ENCODE measurements at places on chromosomes 1 and 21.

DNA sequence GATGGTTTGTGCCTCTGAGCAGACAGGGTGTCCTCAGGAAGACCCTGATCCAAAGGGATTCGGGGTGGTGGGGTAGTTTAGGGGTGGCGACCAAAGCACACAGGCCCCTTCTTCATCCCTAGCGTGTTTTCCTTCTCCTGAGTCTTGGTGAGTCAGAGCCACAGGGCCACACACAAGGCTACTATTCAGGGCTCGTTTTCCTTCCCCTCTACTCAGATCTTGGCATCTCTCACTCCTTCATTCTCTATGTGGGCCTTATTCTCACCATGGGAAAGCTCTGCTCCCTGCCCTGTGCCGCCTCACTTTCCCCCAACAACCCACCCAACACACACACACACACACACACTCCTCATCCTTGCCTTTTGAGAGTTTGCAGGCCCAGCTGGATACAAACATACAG lies 43.6 kb upstream of the WNT2B start:
- DNase-seq: no peak

DNA sequence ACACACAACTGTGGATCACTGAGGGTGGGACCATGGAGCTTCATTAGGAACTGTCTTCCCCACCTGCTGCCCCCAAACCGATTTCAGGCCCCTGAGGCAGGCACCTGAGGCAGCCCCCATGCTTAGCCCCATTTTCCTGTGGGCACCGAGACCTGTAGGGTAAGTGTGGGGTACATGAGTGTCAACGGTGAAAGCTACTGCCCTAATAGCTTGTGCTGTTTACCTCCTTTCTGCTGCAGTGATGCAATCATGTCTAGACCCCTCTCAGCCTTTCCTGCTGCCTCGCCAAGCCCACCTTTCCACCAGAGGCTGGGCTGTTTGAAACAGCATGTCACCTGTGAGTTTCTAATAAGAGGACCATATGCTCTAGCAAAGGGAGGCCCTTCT lies 53.0 kb downstream of the NFASC start:
- DNase-seq: no peak

- no peak for DNase-seq
Measured at GRCh38 chr1:31860581-31860980, 44.8 kb upstream of the SPOCD1 start.

DNA sequence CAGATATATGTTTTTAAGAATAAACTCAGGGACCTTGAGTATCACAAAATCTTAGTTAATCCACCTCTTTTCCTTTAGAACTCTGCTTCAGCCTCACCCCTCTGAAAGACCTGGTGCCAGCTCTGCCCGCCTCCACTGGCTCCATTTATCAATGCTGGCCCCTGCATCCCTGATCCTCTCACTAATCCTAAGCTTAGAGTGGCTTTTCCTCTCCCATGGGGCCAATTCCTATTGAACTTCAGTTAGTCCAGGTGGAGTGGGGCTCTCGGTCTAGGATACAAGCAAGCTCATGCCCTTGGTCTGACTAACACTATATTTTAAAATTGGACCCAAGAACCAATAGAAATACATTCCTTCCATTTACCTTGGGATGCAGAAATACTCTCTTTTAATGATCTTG lies 87.0 kb downstream of the RGS7 start:
- DNase-seq: no peak

GRCh38 chr1:981491-981954 lies 370 bp downstream of the PERM1 start:
- no peak for DNase-seq

- no peak for DNase-seq
Measured at GRCh38 chr1:243488459-243489157, 232.8 kb downstream of the SDCCAG8 start.

- peak; percentile 32 for DNase-seq
Measured at GRCh38 chr1:19042675-19043578, 86.5 kb upstream of the IFFO2 start.

- DNase-seq: no peak
Measured at GRCh38 chr1:33372677-33373076, 51.8 kb upstream of the A3GALT2 start.

DNA sequence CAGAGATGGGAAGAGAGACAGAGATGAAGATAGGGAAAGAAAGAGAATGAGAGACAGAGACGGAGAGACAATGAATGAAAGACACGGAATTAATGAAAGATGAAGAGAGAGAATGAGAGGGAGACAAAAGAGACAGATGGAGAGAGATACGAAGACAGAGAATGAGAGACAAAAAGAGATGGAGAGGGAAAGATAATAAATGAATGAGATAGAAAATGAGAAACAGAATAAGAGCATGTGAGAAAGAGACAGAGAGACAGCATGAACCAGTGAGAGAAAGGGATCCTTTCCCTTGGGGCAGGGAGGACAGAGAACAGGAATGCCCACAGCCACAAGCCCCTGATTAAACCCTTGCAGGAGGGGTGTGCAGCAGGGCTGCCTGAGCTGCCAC lies 5.3 kb upstream of the WNT9A start:
- no peak for DNase-seq

GRCh38 chr1:11648039-11648438 lies 6.2 kb downstream of the FBXO2 start:
- DNase-seq: no peak

DNA sequence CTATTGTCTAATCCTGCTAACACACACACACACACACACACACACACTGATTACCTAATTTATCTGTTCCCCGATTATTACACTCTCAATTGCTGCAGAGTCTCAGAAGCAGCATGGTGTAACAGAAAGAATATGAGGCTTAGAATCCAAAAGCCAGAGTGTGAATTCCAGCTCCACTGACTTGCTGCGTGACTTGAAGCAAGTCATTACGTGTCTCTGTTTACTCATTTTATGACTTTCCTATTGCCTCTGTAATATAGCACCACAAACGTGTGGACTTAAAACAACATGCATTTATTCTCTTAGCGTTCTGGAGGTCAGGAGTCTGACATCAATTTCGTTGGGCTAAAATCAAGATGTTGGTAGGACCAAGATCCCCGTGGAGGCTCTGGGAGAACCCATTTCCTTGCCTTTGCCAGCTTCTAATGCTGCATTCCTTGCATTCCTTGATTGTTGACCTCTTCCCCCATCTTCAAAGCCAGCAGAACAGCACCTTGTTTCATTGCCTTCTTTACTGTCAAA lies 55.9 kb upstream of the ATP5PO start:
- DNase-seq: no peak

GRCh38 chr1:15330028-15330427 lies 79.7 kb upstream of the EFHD2 start:
- DNase-seq: no peak

GRCh38 chr21:42135386-42136052 lies 64.4 kb downstream of the UMODL1 start:
- DNase-seq: no peak

DNA sequence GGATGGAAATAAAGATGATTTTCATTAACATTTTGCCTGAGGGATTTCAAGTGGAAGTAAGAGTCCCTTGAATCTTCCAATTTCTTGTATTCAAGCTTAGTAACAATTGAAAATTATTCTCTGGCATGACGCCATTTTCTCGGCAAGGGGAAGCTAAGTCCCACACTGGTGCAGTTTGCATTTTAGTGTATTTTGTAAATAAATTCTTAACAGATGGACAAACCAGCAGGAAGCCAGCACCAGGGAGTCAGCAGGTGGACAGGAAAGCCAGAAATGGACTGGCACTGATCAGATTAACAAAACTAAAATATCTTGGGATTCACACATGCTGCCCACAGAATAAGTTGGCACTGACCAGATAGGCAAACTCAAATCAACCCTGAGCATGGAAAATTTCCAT lies 311.3 kb downstream of the LRRIQ3 start:
- no peak for DNase-seq

DNA sequence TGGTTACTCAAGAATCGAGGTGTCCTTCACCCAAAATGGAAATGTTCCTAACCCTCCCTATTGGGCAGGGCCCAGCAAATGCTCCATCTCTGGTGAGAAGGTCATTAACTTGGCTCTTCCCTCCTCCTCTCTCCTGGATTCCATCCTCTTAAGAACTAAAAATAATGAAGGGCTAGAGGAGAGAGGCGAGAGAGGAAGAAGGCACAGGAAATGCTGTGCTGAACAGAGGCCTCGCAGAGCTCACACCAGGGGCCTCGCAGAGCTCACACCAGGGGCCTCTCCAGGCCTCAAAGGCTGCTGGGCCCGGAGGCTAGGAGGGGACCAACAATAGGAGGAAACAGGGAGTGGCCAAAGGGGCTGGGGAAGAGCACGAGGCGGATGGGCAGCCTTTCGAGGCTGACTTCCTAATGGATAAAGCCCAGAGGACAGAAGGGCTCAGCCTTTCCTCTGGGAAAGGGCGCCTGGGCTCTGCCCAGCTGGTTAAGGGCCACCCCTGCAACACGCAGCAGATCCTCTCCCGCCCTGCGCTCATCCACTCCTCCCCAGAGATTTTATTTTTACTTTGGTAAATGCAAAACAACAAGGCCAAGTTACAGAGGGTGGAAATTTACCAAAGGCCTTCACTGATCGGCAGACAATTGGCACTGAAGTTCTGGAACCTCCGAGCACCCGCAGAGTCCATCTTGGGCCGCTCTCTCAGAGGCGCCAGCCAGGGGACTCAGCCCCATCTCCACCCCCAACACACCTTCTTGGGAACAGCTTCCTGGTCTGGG lies 78.5 kb downstream of the ITPKB start:
- no peak for DNase-seq

GRCh38 chr1:161215076-161215475 lies at the start of gene FCER1G:
TSS of gene FCER1G (plus strand) at chr1:161215295. CDS start at chr1:161215322, 27 bp downstream.
- DNase-seq: no peak

GRCh38 chr21:18147678-18148077 lies 97.0 kb upstream of the CHODL start:
- no peak for DNase-seq

- DNase-seq: no peak
Measured at GRCh38 chr1:26387447-26387846, 14.9 kb upstream of the ZNF683 start.

- DNase-seq: no peak
Measured at GRCh38 chr1:232534552-232535517, 95.1 kb downstream of the SIPA1L2 start.

DNA sequence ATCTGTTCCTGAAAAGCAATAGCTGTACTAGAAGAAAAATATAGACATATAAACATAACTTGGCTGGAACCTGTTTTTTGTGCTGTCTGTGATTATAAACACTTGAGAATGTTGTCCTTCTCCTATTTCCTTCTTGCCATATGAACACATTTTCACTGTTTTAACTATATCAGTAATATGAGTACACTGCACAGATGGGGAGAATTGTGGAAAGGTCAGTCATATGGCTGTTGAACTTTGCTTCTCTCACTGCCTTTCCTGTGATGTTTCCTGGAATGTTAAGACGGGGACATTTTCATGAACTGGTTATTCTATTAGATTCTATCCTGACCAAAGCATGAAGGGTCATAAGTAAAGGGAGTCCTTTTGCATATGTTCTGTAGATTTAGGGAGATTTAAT lies 24.9 kb downstream of the HMCN1 start:
- DNase-seq: no peak

- DNase-seq: no peak
Measured at GRCh38 chr1:119245881-119246280, 105.4 kb upstream of the WARS2 start.

DNA sequence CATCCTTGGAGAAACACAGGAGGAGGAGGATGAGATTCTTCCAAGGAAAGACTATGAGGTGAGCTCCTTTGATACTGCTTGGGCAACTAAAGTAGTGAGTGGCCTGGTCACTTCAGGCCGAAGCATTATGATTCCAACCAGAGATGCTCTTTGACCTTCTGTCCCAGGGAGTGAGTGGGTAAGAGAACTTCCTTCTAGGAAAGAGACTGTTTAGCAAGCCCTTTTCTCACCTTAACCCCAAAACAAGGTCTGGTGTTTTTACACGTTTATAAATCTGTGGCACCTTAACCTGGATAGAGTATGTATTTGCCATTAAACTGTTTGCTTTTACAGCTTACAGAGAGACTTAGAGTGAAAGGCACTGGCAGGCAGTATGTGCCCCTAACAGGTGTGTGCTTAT lies 1.1 kb downstream of the CLCN6 start:
- DNase-seq: no peak

GRCh38 chr21:42796327-42797062 lies 82.8 kb downstream of the WDR4 start:
- DNase-seq: no peak

DNA sequence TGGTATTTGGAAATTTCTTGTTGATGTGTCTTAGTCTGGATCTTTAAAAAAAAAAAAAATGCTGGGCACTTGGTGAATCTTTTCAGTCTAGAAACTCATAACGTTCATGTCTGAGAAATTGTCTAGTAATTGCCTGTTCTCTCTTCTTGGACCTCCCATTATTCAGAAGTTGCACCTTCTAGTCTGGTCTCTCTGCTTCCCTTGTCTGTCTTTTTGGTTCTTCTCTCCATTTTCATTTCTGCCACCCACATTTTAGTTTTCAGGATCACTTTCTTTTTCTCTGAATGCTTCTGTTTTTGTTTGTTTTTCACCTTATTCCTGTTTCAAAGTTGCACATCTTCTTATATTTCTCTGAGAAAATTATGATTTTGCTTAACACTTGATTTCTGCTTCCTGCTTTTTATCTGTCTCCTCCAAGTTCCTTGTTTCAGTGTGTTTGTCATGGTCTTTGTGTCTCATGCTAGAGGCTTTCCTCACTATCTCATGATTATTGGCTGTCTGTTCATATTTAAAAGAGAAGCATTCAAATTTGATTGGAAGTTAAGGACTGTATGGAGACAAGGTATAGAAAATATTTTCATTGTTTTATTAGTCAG lies 21.3 kb downstream of the BACE2 start:
- no peak for DNase-seq

GRCh38 chr1:172627702-172628101 lies 31.2 kb upstream of the FASLG start:
- no peak for DNase-seq

- DNase-seq: peak; percentile 48
Measured at GRCh38 chr1:115112496-115113375, 23.4 kb upstream of the TSPAN2 start.

GRCh38 chr21:40714536-40714935 lies 132.4 kb downstream of the DSCAM start:
- DNase-seq: no peak

GRCh38 chr1:94672934-94673333 lies 131.4 kb upstream of the F3 start:
- DNase-seq: no peak

- DNase-seq: no peak
Measured at GRCh38 chr1:94425821-94426484, 7.8 kb downstream of the ABCD3 start.

- DNase-seq: no peak
Measured at GRCh38 chr1:165468253-165468652, 23.3 kb upstream of the RXRG start.

- DNase-seq: no peak
Measured at GRCh38 chr21:27429710-27430341, 462.9 kb upstream of the ADAMTS5 start.

All from stimulated activated CD4-positive, alpha-beta T cell treated with anti-CD3 and anti-CD28 coated beads, Interleukin-4, amount 100 ng/mL, for 1 hour (primary cell).